Hematopoietic multipotent progenitor cell treated with erythropoietin and hydrocortisone succinate and interleukin-3 and kit ligand, for 15 days (in vitro differentiated cells): ENCODE measurements at places on chromosomes 16 and 17.

- no peak for DNase-seq
Measured at GRCh38 chr17:75365009-75365930, 40.2 kb downstream of the GRB2 start.

DNA sequence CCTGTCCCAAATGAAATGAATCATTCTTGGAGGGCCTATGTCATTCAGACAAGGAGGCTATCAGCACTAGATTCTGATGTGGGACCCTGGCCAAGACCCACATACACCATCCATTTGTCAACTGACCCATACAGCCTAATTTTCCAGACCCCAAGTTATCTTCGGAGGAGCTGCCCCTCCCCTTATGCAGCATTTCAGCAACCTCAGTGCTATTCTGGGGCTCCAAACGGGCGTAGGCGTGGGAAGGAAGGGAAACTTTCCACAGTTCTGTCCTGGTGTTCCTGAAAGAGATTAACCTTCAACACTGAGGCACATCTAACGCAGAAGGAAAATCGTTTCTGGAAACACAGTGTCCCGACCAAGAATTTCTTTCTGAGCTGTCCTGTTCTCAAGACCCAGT lies 86.7 kb downstream of the MYH11 start:
- DNase-seq, result no peak

DNA sequence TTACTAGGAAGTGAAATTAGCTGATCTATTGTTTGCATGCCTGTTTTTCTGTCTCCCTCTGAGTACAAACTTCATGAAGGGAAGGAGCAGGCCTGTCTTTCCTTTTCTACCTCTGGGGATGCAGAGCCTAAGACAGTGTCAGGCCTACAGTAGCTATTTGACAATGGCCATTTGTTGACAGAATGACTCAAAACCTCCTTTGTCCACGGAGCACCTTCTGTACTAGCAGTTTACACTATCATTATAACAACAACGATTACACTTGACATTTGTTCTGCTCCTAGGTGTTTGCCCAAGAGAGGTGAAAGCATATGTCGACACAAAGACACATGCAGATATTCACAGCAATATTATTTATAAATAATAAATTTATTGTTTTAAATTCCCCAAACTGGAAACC lies 132.3 kb upstream of the IRX3 start:
- DNase-seq, result no peak

- no peak for DNase-seq
Measured at GRCh38 chr17:73323409-73324159, 11.8 kb upstream of the CDC42EP4 start.

- no peak for DNase-seq
Measured at GRCh38 chr17:17557796-17558195, 33.7 kb downstream of the PEMT start.

- DNase-seq, result no peak
Measured at GRCh38 chr17:74454197-74455024, 12.0 kb upstream of the CD300A start.

- no peak for DNase-seq
Measured at GRCh38 chr17:45320931-45321461, 4.2 kb upstream of the MAP3K14 start.

- DNase-seq, result no peak
Measured at GRCh38 chr17:48681609-48682008, 40.7 kb downstream of the PRAC1 start.

- DNase-seq, result no peak
Measured at GRCh38 chr17:62030264-62030663, 34.8 kb downstream of the MED13 start.
